ENCODE measurements at places on chromosomes 2 and 18. TPM values are rescaled to one million over a fixed set of nuclear protein-coding genes. Genes with fewer than 3 reads are reported as not detected.
A peak's percentile ranks its signal among the peaks of the same experiment; 100 is the strongest.

GRCh38 chr2:144642131-144642530, 122.2 kb upstream of the ZEB2 start:
- no peak for DNase-seq
- H3K36me3 ChIP-seq = no peaks in the 10 kb centered on the region
- no peak overlapping the region for H3K4me3 ChIP-seq
- no peaks in the 10 kb centered on the region for H3K27me3 ChIP-seq
- H3K4me1 ChIP-seq = no peaks in the 10 kb centered on the region

GRCh38 chr2:160408959-160409291, 84.7 kb downstream of the RBMS1 start:
- peaks cover 54% of the 10 kb centered on the region for H3K4me1 ChIP-seq
- H3K36me3 ChIP-seq = no peaks in the 10 kb centered on the region
- H3K4me3 ChIP-seq = peak overlapping the region; percentile 97
- H3K27me3 ChIP-seq = no peaks in the 10 kb centered on the region
- peak overlapping the region; percentile 98 for H3K27ac ChIP-seq

The KRTCAP3 gene
- total RNA-seq = 40.9 TPM

- H3K4me1 ChIP-seq = no peaks in the 10 kb centered on the region
- H3K27me3 ChIP-seq = no peaks in the 10 kb centered on the region
- H3K4me3 ChIP-seq = no peak overlapping the region
- H3K27ac ChIP-seq = no peak overlapping the region
- no peak for DNase-seq
These were observed 214.2 kb upstream of the ERBB4 start for GRCh38 chr2:212752730-212753351.

The C2orf72 gene
- total RNA-seq = 2.6 TPM

- no peak for DNase-seq
- H3K27me3 ChIP-seq = no peaks in the 10 kb centered on the region
- no peak overlapping the region for H3K27ac ChIP-seq
- no peaks in the 10 kb centered on the region for H3K36me3 ChIP-seq
- no peaks in the 10 kb centered on the region for H3K4me1 ChIP-seq
- H3K4me3 ChIP-seq = no peak overlapping the region
These were observed 32.9 kb upstream of the PDCL3 start for GRCh38 chr2:100529900-100530299.

The NOL4 gene
- not detected for total RNA-seq

The REEP1 gene
- 0.34 TPM for total RNA-seq

DNA sequence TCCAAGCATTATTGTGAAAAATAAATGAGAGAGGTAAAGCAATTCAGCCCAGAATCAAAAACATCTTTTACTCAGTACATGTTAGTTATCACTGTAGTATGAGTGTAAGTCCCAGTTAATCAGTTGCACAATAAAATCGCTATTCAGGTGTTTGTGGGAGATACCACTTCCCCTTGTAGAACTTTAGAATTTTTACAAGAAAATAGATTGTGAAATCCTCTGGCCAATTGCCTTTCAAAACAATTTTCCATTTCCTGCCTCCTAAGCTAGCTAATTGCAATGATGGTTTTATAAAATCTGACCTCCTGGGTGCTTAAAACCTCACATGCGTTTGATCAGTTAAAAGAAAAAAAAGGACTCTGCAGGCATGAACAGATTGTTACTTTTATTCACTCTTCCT, 332.5 kb downstream of the PID1 start:
- no peaks in the 10 kb centered on the region for H3K27me3 ChIP-seq
- H3K27ac ChIP-seq = no peak overlapping the region
- no peak overlapping the region for H3K4me3 ChIP-seq

The ANKRD30BL gene
- total RNA-seq = not detected

The SLC14A1 gene
- 3.0 TPM for total RNA-seq

GRCh38 chr2:119645173-119645855, 33.7 kb upstream of the TMEM177 start:
- H3K36me3 ChIP-seq = no peaks in the 10 kb centered on the region
- H3K27me3 ChIP-seq = no peaks in the 10 kb centered on the region
- DNase-seq = no peak
- no peak overlapping the region for H3K4me3 ChIP-seq

The DSG4 gene
- total RNA-seq = 20.9 TPM

DNA sequence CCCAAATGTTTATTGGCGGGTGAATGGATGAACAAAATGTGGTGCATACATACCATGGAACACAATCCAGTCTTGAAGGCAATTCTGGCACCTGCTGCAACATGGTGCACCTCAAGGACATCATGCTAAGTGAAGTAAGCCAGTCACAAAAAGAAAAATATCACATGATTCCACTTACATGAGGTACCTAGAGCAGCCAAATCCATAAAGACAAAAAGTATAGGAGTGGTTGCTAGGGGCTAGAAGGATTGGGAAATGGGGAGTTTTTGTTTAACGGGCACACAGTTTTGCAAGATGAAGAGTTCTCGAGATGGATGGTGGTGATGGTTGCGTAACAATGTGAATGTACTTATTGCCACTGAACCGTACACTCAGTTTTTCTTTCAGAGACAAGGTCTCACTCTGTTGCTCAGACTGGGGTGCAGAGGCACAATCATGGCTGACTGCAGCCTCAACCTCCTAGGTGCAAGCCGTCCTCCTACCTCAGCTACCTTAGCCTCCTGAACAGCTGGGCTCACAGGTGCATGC, 90.9 kb upstream of the CERS6 start:
- no peaks in the 10 kb centered on the region for H3K4me1 ChIP-seq
- H3K27me3 ChIP-seq = no peaks in the 10 kb centered on the region
- no peaks in the 10 kb centered on the region for H3K36me3 ChIP-seq
- DNase-seq = no peak
- H3K27ac ChIP-seq = no peak overlapping the region
- H3K4me3 ChIP-seq = no peak overlapping the region

The SERPINB10 gene
- total RNA-seq = 0.21 TPM

The CHRND gene
- not detected for total RNA-seq

The CROCC2 gene
- total RNA-seq = not detected

GRCh38 chr2:86292571-86293515, 44.6 kb downstream of the REEP1 start:
- H3K27me3 ChIP-seq = no peaks in the 10 kb centered on the region
- H3K36me3 ChIP-seq = no peaks in the 10 kb centered on the region
- H3K4me3 ChIP-seq = no peak overlapping the region
- no peak overlapping the region for H3K27ac ChIP-seq
- no peak for DNase-seq

Measured in suprapubic skin (tissue), 4 donors.